ENCODE measurements at places on chromosomes 1 and 21. TPM values are rescaled to one million over a fixed set of nuclear protein-coding genes. Genes with fewer than 3 reads are reported as not detected.

The NFASC gene
- total RNA-seq, result 63.8 TPM

The TFAP2E gene
- total RNA-seq, result 0.44 TPM

The SPATA46 gene
- total RNA-seq, result not detected

The DCDC2B gene
- total RNA-seq, result not detected

The CD247 gene
- 1.9 TPM for total RNA-seq

The RGS13 gene
- total RNA-seq, result not detected

DNA sequence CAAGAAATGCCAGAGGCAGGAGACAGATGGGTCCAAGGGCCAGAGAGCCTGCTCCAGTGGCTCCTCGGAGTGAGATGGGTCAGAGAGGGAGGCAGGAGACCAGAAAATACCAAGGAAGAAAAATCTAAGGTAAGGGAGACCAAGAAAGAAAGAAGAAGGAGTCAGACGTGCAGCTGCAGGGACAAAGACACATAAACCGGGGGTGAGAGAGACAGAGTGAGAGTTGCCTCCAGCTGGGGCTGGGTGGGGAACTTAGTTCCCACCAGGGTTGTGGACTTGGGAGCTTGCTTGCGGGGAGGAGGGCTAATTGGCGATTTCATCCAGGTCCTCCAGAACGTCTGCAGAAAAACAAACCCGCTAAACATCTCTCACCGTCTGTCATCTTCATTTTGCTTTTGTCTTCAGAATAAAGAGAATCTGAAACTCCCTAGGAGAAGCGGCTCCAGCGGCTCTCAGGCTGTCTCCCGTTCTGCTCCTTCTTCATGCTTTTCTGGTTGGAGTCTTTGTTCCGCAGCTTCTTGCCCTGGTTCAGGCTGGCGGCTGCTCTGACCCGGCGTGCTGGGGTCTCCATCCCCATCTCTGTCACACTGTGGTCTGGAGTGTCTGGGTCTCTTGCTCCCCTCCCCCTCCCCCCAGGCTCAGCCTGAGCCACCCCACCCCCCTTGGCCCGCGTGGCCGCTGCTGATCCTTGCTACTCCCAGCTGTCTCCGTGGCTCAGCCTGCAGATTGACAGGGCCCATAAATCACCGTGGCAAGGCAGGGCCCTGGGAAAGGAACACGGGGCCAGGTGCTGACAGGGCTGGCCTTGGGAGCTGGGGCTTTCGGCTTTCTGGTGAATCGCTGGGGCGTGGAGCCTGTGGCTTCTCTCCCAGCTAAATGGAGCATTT, 66.6 kb downstream of the UBIAD1 start:
- no peak overlapping the region for H3K27ac ChIP-seq
- H3K27me3 ChIP-seq, result peaks cover 13% of the 10 kb centered on the region
- peaks cover 9% of the 10 kb centered on the region for H3K4me1 ChIP-seq

- peaks cover 10% of the 10 kb centered on the region for H3K4me1 ChIP-seq
- H3K27me3 ChIP-seq, result no peaks in the 10 kb centered on the region
- H3K36me3 ChIP-seq, result no peaks in the 10 kb centered on the region
- H3K4me3 ChIP-seq, result no peak overlapping the region
- H3K27ac ChIP-seq, result no peak overlapping the region
- DNase-seq, result no peak
These were observed 97.2 kb downstream of the ZFYVE9 start for GRCh38 chr1:52238887-52239707.

DNA sequence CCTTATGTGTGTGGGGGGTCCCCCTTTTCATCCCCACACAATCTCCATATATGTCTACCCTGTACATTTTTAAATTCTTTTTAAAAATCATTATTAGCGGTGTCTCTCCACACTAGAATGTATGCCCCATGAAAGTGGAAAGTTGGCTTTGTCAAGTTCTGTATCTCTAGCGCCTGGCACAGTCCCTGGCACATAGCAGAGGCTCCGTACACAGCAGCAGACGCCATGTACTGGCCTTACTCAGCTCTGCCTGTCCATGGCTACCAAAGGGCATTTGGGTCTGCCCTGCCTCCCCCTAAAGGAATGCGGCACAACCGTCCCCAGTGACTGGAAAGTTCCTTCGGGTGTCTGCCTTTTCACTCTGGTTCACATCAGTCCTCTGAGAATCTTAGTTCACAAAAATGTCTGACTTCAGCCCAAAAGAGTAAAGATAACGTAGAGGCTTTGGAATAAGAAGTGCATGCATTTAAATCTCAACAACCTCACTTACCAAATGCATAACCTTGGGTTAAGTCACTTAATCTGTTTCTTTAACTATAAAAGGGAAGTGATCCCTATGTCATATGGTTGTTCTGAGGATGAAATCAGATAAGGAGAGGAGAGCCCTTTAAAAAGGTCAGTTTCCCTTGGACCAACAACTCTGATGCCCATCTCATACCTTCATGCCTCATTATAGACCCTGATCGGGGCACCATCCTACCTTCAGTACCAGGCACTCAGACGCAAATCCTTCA, 61.1 kb downstream of the CD46 start:
- H3K36me3 ChIP-seq, result peaks cover 98% of the 10 kb centered on the region
- no peaks in the 10 kb centered on the region for H3K27me3 ChIP-seq

- H3K4me1 ChIP-seq, result no peaks in the 10 kb centered on the region
- H3K27ac ChIP-seq, result no peak overlapping the region
- H3K27me3 ChIP-seq, result peaks cover 5% of the 10 kb centered on the region
These were observed 25.2 kb downstream of the C1QB start for GRCh38 chr1:22677931-22678896.

- no peak overlapping the region for H3K4me3 ChIP-seq
- H3K27ac ChIP-seq, result no peak overlapping the region
- no peaks in the 10 kb centered on the region for H3K27me3 ChIP-seq
These were observed 19.8 kb upstream of the PTP4A2 start for GRCh38 chr1:31957701-31958674.

DNA sequence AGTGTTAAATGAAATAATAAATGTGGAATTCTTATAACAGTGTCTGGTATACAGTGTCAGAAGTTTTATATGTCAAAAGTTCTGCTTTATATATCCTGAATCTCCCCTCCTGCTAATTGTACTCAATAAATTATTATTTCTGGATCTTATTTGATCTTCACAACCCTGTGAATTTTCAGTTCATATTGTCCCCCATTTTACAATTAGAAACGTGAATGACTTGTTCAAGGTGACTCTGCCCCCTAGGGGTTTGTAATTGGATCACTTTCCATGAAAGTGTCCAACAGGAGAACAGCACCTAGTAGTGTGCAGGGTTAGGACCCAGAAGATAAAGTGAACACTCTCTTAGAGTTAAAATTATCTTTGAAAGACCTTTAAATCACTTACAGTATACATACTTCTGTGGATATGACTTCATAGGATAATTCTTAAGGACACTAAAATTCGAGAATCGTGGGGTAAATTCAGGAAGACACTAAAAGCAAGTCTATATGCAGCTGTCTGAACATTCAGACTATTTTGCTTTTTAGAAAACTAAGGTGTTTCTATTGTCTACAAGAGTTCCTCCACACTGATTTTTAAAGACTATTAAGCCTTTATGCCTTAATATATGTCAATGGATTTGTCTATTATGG, 4.5 kb upstream of the DDR2 start:
- no peak overlapping the region for H3K4me3 ChIP-seq
- no peaks in the 10 kb centered on the region for H3K36me3 ChIP-seq
- no peaks in the 10 kb centered on the region for H3K27me3 ChIP-seq
- peaks cover 21% of the 10 kb centered on the region for H3K4me1 ChIP-seq
- no peak overlapping the region for H3K27ac ChIP-seq

- H3K36me3 ChIP-seq, result no peaks in the 10 kb centered on the region
- peak overlapping the region; percentile 95 for H3K4me3 ChIP-seq
- DNase-seq, result no peak
- H3K27ac ChIP-seq, result peak overlapping the region; percentile 86
- H3K4me1 ChIP-seq, result peaks cover 9% of the 10 kb centered on the region
- H3K27me3 ChIP-seq, result no peaks in the 10 kb centered on the region
These were observed 852 bp upstream of the RAVER2 start for GRCh38 chr1:64743954-64744491.

DNA sequence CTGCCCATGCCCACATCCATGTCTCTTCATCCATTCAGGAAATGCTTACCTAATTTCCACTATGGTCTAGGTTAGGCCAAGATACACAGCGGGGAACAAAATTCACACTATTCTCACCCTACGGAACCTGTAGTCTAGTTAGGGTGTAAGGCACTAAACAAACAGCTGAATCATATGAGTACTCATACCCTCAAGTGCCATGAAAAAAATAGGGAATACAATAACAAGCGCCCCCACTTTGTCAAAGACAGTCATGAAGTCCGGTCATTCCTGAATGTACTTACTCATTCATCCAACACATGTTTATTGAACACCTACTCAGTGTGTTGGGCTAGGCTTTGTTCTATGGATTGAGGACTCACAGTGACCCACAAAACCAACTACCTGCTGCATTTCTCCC, 6.2 kb upstream of the FYB2 start:
- H3K36me3 ChIP-seq, result no peaks in the 10 kb centered on the region
- DNase-seq, result no peak
- H3K27me3 ChIP-seq, result peaks cover 4% of the 10 kb centered on the region
- no peak overlapping the region for H3K27ac ChIP-seq
